ENCODE measurements at places on chromosomes 12 and 14. TPM values are rescaled to one million over a fixed set of nuclear protein-coding genes. Genes with fewer than 3 reads are reported as not detected.

- peak; percentile 97 for DNase-seq
Measured at GRCh38 chr12:50167049-50167828, at the start of gene CERS5. Gene CERS5 (minus strand): TSS chr12:50167369. CDS start chr12:50167297, 72 bp downstream.

DNA sequence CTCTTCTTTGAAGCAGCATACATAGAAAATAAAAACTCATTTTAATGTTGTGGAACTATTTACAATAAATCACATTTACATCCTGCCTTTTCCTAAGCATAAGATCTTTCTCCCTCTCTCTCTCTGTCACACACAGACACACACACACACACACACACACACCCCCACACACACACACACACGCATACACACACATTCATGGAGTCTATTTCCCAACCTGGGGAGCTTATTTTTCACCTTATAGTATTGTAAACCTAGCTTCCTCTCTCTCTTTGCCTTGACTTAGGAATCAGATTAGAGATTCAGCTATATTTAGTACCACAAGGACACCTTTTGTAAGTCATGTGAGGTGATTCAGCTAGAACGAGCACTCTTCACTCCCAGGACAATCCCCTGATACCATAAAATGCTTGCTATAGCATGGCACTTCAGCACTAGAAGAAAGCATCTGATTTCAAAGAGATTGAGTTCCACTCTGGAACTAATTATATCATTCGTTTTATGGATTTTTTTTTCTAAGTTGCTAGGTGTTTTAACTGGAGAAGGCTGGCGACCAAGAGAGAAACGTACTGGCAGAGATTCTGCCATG, 23.6 kb downstream of the TMEM30B start:
- no peak for DNase-seq

GRCh38 chr14:22600027-22600426, 1.9 kb downstream of the ABHD4 start:
- DNase-seq, result no peak

DNA sequence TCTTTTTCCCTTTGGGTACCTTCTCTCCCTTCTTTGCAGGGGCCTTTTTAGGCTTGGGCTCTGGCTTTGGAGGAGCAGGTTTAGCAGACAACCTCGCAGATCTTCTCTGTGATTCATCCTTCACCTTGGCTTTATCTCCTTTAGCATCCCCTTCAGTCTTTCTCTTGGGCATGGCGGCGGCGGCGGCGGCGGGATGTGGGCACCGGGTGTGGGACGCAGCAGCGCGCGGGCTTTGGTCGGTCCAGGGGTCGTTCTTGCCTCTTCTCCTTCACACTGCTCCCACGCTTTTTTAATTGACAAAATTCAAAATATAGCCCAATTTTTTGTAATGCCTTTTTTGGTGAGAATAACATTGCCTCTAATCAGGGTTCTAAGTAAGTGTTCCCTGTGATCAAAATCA, 8.6 kb downstream of the TRMT5 start:
- no peak for DNase-seq

GRCh38 chr14:61690039-61690438, 5.3 kb upstream of the HIF1A start:
- DNase-seq, result no peak

Gene RDH12
- not detected for total RNA-seq

- peak; percentile 53 for DNase-seq
Measured at GRCh38 chr12:6768990-6769389, 2.8 kb downstream of the PTMS start.

DNA sequence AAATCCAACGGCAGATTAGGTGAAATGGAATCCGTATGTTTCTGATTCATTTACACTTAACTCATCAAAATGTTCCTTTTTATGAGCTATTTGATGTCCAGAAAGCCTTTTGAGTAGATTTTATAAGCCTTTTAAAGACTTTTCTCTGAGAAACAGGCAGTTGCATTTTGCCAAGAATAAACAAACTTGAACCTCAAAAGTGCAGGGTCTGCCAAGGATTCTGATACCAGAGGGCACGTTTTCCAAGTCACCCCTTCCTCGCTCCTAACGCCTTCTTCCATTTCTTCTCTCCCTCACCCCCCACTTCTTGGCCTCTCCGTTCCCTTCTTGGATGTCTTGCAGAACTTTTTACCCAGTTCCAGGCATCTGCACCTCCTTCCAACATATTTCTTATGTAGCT, 200.6 kb upstream of the TBX3 start:
- no peak for DNase-seq

DNA sequence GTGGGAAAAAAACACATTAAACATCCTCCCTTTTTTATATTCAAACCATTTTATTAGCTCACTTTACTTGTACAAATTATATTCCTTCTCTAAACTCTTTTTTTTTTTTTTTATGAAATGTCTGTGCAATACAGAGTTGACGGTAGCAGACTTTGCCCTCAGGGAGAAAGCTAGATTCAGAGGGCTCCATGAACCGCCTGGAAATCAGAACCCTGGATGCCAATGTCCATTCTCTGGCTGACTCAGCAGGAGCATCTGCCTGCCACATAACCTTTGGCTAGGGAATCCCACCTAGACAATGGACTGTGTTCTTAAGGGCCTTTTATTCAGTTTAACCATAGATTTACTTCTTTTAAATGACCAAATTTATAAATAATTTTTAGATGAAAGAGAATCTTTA, 467.0 kb downstream of the MDGA2 start:
- no peak for DNase-seq

DNA sequence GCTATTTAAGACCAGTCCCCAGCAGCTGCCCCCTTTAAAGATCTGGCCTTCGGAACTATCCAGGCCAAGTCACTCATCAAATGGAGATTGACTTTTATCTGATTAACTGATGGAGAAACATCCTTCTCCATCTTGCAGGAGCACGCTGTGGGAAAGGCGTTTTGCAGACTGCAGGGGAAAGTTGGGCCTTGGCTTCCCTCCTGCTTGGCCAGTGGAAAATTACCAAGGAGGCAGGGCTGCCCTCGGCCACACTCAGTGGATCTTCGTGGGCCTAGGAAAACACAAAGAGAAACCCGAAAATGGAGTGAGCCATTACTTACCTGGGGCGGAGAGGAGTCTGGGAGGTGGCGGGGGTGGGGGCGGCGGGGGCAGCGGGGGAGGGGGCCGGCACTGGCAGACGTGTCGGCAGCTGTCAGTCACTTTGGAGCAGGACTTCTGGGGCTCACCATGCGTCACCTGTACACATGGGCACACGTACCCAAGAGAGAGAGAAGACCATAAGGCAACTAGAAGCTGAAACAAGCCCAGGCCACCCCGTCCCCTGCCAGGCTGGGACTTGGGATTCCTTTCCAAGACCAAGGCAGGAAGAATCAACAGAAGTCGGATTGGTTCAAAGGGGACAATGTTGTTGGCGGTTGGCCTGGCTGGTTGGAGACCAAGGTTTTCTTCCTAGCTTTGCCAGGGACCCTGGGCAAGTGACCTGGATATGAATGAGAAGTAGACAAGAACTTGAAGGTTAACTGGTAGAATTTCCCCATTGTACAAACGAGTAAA, 9.2 kb downstream of the PRIMA1 start:
- no peak for DNase-seq

- no peak for DNase-seq
Measured at GRCh38 chr12:78835493-78835892, 29.1 kb upstream of the SYT1 start.

Gene USP44
- 9.2 TPM for total RNA-seq

- DNase-seq, result peak; percentile 21
Measured at GRCh38 chr12:106644335-106645073, 61.7 kb downstream of the RFX4 start.

- DNase-seq, result no peak
Measured at GRCh38 chr12:57370696-57371095, 60.1 kb downstream of the R3HDM2 start.

Gene RGS6
- 67.2 TPM for total RNA-seq

Gene KRT75
- total RNA-seq, result not detected

Gene OR6C74
- total RNA-seq, result not detected

DNA sequence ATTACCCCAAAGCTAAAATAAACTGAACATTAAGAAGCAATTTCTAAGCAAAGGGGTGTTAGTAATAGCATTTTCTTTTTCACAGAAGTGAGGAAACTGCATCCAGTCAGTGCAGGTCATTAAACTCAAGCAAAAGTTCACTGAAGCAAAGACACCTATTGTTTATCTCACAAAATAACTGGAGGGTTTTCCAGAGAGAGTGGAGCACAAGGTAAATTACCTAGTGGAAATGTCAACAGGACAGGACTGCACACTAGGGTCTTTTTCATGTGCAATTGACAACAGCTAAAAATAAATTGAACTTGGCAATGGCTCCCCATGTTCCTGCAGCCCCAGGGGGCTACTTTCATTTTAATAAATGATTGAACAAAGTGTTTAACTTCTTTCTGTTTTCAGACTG, 742.0 kb downstream of the GALC start:
- no peak for DNase-seq

Gene CLMN
- total RNA-seq, result 31.2 TPM

GRCh38 chr12:52216100-52216499, 16.9 kb upstream of the KRT7 start:
- DNase-seq, result no peak

All from tibial nerve (tissue), 4 donors.